Activated CD4-positive, CD25-positive, alpha-beta regulatory T cell treated with anti-CD3 and anti-CD28 coated beads, Interleukin-2, amount 50 U/mL, for 24 hours (primary cell): ENCODE measurements at places on chromosomes 12 and 14.
A peak's percentile ranks its signal among the peaks of the same experiment; 100 is the strongest.

GRCh38 chr12:88153959-88154358, 11.9 kb downstream of the TMTC3 start:
- ATAC-seq, result no peak

- ATAC-seq, result no peak
Observed at GRCh38 chr12:84507956-84508850, 404.4 kb downstream of the SLC6A15 start.

GRCh38 chr12:43381879-43382278, 170.1 kb downstream of the ADAMTS20 start:
- no peak for ATAC-seq

GRCh38 chr12:118743896-118744700, 237.2 kb upstream of the SRRM4 start:
- no peak for ATAC-seq

DNA sequence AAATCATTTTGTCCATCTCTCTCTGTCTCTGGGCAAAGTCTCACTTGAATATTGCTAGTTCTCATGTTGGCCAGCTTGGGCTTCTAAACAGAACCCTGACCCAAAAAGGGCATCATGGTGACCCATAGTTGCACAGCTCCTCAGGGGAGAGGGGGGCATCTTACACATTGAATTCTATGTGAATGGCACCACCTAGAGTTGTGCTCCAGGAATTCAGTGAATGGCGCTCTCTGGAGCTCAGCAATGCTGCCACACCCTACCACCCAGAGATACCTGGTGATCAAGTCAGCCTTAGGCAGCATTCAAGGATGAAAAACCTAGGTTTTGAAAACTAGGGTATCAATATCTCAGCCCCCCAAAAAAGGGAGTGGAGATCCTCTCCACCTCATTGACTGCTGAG, 50.6 kb downstream of the SMUG1 start:
- no peak for ATAC-seq

GRCh38 chr12:68673788-68674187, 13.0 kb upstream of the NUP107 start:
- ATAC-seq, result peak; percentile 40

DNA sequence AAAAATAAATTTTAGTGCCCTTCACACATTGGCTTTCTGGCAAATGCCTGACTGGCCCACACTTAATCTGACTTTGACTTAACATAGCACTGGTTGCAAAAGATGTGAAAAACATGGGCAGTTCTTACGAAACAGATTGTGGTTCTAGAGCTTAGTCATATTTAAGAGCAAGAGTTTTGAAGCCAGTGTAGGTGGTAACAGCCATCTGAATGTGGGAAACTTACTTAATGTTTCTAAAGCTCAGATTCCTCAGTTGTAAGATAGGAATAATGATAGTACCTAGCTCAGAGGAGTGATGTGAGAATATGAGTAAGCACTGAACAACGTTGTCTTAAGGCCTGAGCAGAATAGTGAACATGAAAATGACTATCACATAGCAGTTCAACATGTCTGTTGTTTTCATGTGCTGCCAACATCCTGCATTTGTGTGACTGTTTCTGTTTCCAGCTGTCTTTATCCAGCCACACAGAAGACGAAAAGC, 262.7 kb downstream of the SYT1 start:
- no peak for ATAC-seq

DNA sequence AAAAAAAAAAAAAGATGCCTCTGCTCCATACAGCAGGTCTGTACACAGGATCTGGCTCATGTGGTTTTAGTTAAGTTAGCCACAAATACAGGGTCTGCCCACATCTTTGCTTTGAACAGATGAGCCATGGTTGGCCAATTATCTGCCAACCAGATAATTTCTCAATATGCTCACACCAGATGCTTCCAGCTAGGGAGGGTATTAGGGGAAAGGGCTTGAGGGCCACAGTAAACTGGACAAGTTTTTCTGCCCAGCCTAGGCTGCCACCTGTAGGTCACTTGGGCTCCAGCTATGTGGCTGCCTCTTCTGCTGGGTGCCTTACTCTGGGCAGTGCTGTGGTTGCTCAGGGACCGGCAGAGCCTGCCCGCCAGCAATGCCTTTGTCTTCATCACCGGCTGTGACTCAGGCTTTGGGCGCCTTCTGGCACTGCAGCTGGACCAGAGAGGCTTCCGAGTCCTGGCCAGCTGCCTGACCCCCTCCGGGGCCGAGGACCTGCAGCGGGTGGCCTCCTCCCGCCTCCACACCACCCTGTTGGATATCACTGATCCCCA, 776 bp downstream of the RDH5 start:
- no peak for ATAC-seq

- ATAC-seq, result no peak
Observed at GRCh38 chr12:99920353-99920960, 64.3 kb downstream of the ANKS1B start.

GRCh38 chr12:46649433-46649832, 176.4 kb downstream of the SLC38A4 start:
- no peak for ATAC-seq

- peak; percentile 83 for ATAC-seq
Observed at GRCh38 chr14:69696633-69697557, 70.0 kb upstream of the SRSF5 start.

- ATAC-seq, result no peak
Observed at GRCh38 chr12:118325081-118325480, 47.6 kb downstream of the TAOK3 start.

DNA sequence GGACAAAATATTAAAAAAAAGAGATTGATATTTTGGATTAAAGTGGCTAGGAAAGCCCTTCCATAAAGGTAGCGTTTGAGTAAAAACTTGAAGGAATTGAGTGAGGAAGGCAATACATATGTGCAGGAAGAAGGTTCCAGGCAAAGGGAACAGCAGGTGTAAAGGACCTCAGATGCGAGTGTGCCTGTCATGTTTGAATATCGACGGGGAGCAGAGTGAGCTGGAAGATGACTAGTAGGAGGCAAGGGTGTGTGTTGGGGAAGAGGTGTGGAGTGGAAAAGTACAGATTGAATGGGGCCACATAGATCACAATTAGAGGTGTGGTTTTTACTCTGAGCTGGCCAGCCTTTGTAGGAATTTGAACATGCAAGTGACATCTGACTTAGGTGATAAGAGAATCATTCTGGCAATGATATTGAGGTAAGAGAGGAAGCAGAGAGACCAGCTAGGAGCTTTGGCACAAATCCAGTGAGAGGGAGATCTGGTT, 15.0 kb upstream of the FBXO33 start:
- ATAC-seq, result no peak

GRCh38 chr14:75566752-75567151, 11.7 kb upstream of the FLVCR2 start:
- ATAC-seq, result no peak

GRCh38 chr14:57243320-57243719, 25.4 kb downstream of the EXOC5 start:
- ATAC-seq, result no peak

DNA sequence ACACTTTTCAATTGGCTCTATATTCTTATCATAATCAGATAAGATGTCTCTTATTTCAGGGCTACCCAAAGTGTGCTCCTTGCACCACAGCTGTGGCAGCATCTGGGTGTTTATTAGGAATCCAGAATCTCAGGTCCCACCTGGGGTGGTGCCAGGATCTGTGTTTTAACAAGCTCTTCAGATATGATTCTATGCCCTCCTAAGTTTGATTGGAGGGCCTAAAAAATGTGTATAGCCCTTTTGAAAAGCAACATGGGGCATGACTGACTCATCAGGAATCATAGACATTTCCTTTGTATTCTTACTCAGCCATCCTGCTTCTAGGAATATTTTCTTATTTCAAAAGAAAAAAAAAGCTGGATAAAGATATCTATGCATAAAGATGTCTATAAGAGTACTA, 103.1 kb downstream of the HELB start:
- ATAC-seq, result no peak

- ATAC-seq, result peak; percentile 76
Observed at GRCh38 chr12:53213348-53213747, 6.3 kb upstream of the ITGB7 start.

DNA sequence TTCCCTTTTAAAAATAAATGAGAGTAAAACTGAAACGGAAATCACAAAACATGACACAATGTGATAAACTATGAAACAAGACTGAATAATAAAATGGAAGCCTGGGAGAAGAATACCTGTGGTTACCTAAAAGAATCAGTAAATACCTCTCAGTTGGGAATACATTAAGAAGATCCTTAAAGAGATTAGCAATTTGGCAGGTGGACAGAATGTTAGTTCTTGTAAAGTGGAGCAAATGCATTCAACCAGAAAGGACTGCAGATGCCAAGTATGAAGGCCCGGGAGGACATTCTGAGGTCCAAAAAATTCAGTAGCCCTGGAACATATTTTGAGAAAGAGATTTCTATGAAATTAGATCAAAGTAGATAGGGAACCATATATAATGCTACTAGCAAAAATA, 861.3 kb upstream of the SEL1L start:
- no peak for ATAC-seq

DNA sequence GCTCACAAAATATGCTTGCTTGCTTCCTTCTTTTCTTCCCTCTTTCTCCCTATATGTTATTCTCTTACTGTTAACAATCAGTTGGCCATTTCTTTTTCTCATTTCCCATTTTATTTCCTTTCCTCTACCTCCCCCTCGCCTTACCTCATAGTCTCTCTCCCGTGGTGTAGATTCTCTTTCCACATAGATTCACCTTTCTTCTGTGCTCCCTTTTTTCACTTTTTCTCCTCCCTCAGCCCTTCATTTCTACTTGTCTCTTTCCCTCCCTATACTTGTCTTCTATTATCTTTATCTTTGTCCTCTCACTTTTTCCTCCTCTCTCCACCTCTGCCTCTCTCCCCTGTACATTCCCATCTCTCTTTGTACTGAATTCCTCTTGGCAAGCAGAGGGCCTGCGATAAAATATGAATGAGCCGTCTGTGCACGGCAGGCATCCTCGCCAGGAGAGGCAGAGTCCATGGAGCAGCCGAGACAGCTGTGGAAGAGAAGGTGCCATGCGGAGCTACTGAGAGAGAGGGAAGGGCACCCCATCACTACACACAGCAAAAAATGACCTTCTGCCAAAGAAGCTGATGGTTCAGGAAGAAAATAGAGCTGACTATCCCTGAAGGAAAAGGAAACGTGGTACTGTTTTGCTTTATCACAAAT, 12.1 kb downstream of the C14orf93 start:
- no peak for ATAC-seq

DNA sequence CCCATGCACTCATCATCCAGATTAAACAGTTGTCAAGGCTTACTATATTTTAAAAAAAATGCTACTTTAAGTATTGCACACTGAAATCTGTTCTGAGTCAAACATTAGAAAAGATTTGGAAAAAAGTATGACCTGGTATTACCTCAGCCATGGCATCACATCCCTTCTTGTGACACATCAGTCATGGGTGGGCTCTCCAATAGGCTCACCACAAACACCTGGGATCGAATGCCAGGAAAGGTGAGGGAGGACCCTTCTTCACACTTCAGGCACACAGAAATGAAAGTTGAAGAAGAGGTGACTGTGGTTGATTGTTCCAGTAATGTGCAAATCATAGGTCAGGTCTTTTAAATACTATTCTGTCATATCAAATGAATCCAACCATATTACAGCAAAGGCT, 36.6 kb upstream of the GZMB start:
- ATAC-seq, result no peak

DNA sequence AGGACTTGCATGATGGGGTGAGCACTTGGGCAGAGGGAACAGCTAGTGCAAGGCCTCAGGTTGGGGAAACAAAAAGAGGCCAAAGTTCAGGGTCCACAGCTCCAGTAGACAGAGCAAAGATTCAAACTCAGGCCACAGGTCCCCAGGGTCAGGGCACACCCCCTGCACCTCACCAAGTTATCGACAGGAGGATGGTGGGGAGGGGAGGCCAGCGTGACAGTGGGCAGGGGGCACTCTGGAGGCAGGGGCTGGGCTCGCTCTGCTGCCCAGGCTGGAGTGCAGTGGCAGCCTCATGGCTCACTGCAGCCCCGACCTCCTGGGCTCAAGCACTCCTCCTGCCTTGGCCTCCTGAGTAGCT, 32.4 kb upstream of the ULK1 start:
- ATAC-seq, result no peak

GRCh38 chr12:110289044-110289710, 8.1 kb downstream of the ATP2A2 start:
- ATAC-seq, result no peak

DNA sequence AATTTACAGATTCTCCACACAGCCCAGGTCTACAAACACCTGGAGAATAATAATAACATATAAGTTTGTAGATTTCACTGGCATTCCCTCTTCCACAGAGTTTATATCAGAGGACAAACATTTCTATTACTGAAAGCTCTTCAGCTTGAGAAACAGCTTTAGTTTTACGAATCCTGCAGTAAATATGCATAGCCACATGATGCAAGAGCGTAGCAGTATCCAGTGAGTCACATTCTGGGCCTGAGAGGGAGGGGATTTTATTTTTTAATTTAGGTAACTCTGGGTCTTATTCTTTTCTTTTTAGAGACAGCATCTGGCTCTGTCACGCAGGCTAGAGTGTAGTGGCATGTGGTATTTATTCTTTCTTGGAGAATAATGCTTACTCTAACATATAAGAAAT, 1002.8 kb downstream of the TRHDE start:
- no peak for ATAC-seq

DNA sequence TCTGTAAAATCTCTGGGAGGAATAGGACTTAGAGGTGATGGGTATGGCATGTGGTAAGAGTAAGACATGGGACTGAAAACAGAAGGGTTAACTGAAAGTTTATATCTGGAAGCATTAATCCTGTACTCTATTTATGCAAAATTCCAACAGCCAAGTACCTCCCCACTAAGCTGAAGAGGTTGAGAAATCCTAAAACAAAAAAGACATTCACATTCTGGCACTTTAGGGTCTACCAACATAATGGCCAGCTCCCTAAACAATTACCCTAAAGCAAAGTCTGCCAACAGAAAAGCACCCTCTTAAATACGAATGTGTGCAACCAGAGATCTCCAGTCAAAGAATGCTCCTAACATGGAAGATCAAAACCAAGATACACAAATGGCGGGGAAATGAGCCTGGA, 87.4 kb downstream of the GTF2A1 start:
- no peak for ATAC-seq

DNA sequence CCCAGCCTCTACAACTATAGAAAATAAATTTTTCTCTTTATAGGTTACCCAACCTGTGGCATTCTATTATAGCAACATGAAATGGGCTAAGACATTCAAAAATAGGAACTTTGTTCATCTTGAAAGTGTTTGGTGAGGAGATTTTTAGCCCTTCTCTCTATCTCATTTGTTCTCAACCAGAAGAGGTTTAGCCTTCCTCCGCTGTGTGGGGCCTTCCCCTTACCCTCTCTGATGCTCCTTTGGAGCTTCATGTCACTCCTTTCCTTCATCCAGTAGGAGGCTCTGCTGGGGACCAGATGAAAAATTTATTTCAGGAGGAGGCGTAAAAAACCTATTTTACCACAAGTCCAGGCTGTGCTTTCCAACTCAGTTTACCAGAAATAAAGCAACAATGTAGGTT, 94.1 kb downstream of the RTN1 start:
- no peak for ATAC-seq

GRCh38 chr14:105118646-105119407, 49.7 kb downstream of the JAG2 start:
- ATAC-seq, result no peak

GRCh38 chr12:124318278-124319020, 23.6 kb downstream of the RFLNA start:
- ATAC-seq, result no peak
